ENCODE measurements at places on chromosomes 4 and X.

DNA sequence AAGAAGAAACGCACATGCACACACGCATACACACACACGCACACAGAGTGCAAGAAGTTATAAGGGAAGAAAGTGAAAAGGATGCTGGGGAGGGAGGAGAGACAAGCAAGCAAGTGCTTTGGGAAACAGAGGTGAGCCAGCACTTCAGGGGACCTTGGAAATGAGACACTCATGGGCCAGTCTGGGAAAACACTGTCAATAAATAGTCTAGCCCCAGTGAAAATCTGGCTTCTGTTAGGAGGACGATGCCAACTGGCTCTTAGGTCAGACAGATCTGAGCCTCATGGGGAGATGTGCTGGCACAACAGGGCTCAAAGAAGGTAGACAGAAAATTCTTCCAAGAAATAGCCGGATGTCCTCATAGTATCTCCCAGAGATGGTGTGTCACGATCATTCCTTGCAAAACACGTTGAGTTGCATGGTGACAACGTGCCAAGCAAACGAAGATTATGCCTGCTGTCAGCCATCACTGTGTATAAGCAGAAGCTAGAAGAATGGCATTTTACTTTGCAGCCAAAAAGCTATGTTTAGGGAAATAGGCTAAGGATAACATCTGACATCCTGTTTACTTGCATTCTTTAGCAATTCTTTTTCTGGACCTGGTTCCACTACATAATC, 557 bp upstream of the ARHGEF6 start:
- no peak for DNase-seq

DNA sequence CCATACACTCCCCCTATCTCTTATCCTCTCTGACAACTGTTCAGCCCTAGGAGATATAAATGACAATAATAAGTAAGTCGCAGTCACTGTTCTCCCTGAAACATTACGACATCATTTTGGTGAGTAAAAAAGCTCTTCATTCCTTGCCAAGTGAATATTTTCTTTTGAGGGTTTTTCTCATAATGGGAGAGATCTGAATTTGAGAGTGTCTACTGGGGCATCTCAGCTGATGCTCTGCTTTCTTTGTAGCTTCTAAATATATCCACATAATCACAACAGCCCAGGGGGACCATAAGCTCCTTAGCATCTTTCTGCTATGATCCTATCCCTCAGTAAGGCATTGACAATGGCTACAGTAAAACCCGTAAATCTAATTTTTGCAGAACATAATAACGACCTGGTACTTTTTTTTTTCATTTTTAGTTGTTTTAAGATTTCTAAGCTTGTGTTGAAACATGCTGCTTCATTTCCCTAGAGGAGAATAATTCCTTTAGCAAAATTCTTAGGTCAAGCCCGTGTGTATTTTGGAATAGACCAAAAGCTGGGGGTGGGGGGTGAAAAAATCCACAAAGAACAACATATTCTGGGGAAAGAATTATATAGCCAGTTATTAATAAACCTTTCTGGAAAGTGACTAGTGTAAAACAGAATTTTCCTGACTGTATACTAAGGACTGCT, 78.1 kb upstream of the GPM6B start:
- no peak for DNase-seq

DNA sequence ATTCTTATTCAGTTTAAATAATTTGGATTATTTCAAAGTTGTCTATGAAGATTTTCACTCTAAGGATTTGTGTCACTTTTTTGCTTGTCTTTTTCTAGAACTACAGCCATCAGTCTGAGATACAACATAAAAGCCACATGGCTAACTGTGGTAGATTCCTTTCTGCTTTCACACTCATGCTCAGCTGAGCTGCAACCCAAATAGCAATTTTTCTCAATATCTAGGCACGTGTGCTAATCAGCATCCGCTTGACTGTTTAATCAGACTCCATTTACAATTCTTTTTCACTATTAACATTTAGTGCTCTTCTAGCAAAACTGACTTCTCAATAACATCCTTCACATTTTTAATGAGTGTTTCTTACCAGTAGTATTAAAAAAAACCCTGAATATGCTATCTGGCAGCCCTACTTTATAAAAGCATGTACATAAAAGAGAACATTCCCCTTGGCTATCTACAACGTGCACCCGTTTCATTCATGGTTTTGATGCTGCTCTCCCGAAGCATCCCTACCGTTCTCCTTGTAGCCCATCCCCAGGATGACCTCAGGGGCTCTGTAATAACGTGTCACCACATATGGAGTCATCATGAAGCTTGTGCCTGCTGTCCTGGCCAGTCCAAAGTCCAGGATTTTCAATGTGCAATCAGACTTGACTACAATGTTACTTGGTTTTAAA, 259.2 kb downstream of the MAPK10 start:
- no peak for DNase-seq

DNA sequence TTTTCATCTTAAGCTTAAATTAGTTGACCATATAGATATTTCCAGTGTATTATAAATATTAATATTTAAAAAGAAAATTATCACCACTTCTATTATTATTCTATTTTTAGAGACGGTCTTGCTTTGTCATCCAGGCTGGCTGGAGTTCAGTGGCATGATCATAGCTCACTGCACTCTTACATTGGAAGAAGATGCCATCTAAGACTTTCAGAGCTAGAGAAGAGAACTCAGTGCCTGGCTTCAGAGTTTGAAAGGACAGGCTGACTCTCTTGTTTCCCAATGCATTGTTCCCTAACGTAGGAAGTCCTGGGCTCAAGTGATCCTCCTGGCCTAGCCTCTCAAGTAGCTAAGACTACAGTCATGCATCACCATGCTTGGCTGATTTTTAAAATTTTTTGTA, 75.9 kb downstream of the FIP1L1 start:
- DNase-seq: no peak

- no peak for DNase-seq
These were observed 34.0 kb upstream of the AMOT start for GRCh38 chrX:112874614-112875013.

- DNase-seq: no peak
These were observed 57.8 kb downstream of the HEPH start for GRCh38 chrX:66221856-66222255.

DNA sequence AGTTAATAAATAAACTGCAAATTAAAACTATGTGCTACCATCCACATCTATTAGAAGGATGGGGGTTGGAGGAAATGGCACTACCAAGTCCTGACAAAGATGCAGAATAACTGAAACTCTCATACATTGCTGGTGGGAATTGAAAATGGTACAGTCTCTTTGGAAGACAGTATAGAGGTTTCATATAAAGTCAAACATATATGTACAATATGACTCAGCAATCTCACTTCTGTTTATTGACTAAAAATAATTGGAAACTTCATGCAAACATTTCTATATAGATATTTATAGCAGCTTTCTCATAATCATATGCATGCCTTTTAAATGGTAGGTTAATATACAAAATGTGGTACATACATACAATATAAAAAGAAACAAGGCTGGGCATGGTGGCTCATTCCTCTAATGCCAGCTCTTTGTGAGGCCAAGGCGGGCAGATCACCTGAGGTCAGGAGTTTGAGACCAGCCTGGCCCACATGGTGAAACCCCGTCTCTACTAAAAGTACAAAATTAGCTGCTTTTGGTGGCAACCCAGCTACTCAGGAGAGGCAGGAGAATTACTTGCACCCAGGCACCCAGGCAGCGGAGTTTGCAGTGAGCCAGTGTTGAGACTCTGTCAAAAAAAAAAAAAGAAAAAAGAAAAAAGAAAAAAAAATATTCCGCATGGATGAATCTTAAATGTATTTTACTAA, 225.0 kb upstream of the CXXC4 start:
- no peak for DNase-seq

DNA sequence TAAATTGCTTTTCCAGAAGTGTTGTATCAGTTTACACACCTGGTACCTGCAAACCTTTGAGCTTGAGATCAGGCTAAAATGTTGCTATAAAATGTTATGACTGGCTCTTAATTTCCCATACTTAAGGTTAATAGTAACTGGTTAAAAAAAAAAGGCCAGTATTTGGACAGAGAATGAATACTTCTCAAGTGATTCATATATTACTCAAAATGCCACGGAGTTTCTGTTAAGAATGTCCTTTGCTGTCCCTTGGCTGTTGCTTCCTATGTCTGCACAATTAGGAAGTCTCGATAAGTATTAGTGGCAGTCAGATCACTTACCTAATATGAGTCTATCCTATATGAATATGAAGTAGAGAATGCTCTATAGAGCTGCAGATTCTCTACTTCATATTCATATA, 232.2 kb upstream of the IGFBP7 start:
- no peak for DNase-seq

DNA sequence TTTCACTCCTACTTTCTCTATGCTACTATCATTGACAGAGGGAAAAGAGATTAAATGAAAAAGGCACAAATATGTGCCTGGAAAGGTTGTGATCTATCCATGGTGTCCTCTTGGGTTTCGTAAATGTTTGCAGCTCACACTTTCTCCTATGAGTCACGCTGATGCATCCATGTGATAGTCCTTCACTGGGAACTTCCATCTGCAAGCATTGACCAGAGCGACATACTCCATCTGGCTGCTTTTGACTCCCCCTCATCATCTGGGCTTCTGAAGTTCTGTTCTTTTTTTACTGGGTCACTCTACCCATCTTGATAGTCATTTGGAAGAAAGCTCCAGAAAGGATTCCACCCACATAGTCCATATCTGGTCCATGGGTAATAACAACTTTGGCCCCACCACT, 84.7 kb upstream of the NDST3 start:
- DNase-seq: no peak

GRCh38 chrX:102155806-102156179, at the start of gene BEX5:
Gene BEX5, minus strand, starts transcription at chrX:102155977. Its CDS starts 1,712 bp downstream, at chrX:102154265.
- DNase-seq: peak; percentile 43

- DNase-seq: peak; percentile 26
These were observed 645 bp downstream of the AMMECR1 start for GRCh38 chrX:110317061-110317819.

DNA sequence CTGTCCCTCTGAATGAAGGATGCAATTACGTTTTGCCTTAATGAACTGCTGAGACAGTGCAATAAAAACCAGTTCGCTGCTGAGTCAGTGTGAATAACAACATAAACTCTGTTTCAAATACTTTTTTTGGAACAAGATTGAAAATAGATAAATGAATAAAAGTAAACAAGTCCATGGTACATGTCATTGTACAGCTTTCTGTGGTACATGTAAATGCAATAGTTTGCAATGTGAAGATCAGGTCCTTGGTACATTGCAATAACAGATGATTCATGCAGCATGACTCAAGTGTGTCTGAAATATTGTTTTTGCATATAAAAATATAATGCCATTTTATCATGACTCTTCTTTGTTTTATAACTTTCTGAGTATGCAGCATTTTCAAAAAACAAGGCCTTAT, 193.4 kb upstream of the PACRGL start:
- DNase-seq: no peak

DNA sequence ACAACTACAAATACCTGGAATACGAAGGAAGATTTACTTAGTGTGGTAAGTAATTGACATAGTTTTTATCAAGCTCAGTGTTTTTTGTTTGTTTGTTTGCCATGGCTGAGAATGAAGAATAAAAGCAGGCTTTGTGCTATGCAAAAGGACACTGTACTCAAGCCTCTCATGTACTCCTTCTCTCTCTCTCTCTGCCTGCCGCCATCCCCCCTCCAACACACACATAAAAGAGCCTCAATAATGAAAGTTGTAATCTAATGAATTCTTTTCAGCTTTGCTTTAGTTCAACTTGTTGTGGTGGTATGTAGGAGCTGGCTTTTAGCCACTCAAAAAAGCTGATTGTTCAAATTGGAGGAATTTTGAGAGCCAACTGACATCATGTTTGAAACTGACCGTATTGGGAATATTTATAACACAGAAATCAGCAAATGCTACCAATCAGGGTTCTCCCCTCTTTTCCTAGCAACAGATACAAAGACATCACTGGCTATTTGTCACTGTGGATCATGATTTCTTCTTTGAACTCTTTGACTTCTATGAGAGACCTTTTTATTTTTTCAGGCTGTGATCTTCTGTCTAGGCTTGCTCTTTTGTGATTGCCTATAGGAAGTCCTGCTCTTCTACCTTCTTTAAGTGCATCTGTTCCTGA, 1148.8 kb downstream of the RAPGEF2 start:
- no peak for DNase-seq

DNA sequence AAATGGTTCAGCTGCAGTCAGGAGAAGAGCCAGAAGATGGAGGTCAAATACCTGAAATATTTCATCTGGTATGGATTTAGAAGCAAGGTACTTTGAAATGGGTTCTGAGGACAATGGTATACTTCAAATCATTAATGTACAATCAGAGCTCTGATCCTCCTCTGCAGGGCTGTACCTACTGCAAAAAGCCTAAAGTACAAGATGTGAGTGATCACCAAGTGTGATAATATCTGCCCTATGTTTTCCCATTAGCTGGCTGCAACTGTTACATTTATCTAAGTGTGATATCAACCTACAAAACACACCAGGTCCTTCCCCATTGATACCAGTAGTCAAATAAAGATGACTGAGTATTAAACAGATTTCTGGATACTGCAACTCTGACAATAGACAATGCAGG, 25.1 kb downstream of the HDX start:
- no peak for DNase-seq

DNA sequence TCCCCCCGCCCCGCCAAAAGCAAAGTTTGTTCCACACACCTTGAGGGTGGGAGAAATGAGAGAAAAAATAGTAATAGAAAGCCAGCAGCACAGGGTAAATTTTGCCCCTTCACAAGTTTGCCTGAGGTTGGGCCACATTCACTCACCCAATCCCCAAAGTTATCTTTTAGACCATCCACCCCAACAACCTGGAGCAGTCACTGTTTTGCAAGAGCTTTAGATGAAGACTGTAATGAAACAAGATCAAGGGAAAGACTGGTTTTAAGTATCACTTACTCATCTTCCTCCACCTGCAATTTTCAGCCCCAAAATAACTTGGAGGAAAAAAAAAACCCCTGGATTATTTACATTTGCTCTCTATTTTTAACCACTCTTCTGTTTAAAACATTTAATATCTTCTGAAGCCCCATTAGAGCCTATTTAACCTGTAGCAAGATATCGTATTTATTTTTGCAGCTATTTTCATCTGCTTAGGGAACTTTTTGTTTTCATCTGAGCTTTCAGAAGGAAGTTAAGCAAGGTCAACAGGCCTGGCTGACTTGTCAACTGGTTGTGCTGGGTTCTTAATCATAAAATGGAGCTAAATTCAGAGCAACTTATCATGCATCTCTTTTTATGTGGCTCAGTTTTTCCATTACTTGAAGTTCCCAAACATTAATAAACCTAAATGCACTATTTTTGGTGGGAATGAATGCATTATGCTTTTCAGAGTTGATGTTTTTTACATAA, 24.6 kb upstream of the TBL1X start:
- DNase-seq: no peak

- DNase-seq: no peak
These were observed 175.1 kb downstream of the AR start for GRCh38 chrX:67718926-67719325.

DNA sequence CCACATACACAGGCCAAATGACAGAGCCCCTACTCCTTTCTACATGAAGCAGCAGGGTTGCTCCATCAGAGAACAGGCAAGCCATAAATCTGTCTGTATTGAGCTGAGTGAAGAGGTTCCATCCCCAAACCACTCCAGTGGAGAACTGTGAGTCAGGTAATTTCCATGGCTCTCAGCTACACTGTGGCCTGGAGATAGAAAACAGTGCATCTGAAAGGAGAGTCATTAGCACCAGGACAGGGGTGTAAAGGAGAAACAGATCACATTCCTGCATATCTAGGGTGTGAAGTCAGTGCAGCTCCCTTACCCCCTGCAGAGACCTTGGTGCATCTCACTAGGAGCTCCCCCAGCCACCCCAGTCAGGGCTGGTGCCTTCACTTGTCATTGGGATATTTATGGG, 314.7 kb downstream of the CHIC1 start:
- no peak for DNase-seq

- DNase-seq: no peak
These were observed 43.6 kb upstream of the IL1RAPL2 start for GRCh38 chrX:104522386-104522785.

Data from activated naive CD4-positive, alpha-beta T cell treated with anti-CD3 and anti-CD28 coated beads, Interleukin-2, amount 50 U/mL, for 16 hours (primary cell).